Activated naive CD4-positive, alpha-beta T cell treated with anti-CD3 and anti-CD28 coated beads for 36 hours (primary cell): ENCODE measurements at places on chromosomes 7 and 10. TPM values are rescaled to one million over a fixed set of nuclear protein-coding genes. Genes with fewer than 3 reads are reported as not detected.
A peak's percentile ranks its signal among the peaks of the same experiment; 100 is the strongest.

CYTH3 gene
- 1.1 TPM for total RNA-seq

HGF gene
- total RNA-seq, result not detected

DNA sequence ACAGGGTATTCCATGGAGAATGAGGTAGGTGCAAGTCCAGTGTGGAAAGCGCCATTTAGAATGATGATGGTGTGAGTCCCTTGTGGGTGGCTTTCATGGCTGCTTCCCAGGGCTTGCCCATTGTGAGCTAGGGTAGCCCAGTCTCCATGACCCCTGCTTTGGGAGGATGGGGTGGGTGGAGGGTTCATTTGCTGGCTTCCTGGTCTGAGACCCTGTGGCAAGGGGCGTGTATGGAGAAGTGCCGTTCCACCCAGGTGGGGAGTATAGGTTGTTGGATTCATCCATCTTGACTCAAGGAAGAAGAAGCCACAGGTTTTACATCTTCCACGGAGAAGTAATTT, 27.7 kb downstream of the CCM2 start:
- H3K27ac ChIP-seq, result peak overlapping the region; percentile 82
- peaks cover 80% of the 10 kb centered on the region for H3K4me1 ChIP-seq
- H3K36me3 ChIP-seq, result peaks cover 43% of the 10 kb centered on the region
- H3K27me3 ChIP-seq, result no peaks in the 10 kb centered on the region
- peak overlapping the region; percentile 65 for H3K4me3 ChIP-seq
- DNase-seq, result no peak

GRCh38 chr10:119505131-119505551, 37.4 kb downstream of the RGS10 start:
- H3K27ac ChIP-seq, result peak overlapping the region; percentile 62
- peak overlapping the region; percentile 38 for H3K4me3 ChIP-seq
- H3K36me3 ChIP-seq, result peaks cover 59% of the 10 kb centered on the region
- H3K27me3 ChIP-seq, result no peaks in the 10 kb centered on the region
- H3K4me1 ChIP-seq, result peaks cover 79% of the 10 kb centered on the region

- H3K27ac ChIP-seq, result no peak overlapping the region
- DNase-seq, result no peak
- no peaks in the 10 kb centered on the region for H3K27me3 ChIP-seq
- H3K4me1 ChIP-seq, result peaks cover 20% of the 10 kb centered on the region
- no peak overlapping the region for H3K4me3 ChIP-seq
Measured at GRCh38 chr7:89238156-89238555, 442.6 kb upstream of the TEX47 start.

APBB1IP gene
- total RNA-seq, result 29.4 TPM
